ENCODE measurements at places on chromosomes 12 and 14.
A peak's percentile ranks its signal among the peaks of the same experiment; 100 is the strongest.

GRCh38 chr14:60332046-60332399 is 83.0 kb downstream of the PPM1A start:
- no peak for DNase-seq

DNA sequence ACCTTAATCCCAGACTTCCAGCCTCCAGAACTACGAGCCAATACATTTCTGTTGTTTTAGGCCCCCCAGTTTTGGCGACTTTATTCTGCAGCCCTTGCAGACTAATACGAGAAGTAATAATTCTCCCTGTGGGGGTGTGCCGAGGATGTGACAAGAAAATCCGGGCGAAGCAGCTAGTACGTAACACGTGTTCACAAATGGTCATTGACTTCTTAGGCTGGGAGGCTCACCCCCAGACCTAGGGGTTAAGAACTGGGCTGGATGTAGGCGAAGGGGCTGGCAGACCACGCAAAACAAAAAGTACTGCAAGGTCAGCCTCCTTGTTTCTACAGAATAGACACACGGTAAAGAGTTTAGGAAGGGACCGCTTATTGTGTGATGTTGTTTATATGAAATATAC is 69.8 kb upstream of the ESRRB start:
- DNase-seq: no peak

DNA sequence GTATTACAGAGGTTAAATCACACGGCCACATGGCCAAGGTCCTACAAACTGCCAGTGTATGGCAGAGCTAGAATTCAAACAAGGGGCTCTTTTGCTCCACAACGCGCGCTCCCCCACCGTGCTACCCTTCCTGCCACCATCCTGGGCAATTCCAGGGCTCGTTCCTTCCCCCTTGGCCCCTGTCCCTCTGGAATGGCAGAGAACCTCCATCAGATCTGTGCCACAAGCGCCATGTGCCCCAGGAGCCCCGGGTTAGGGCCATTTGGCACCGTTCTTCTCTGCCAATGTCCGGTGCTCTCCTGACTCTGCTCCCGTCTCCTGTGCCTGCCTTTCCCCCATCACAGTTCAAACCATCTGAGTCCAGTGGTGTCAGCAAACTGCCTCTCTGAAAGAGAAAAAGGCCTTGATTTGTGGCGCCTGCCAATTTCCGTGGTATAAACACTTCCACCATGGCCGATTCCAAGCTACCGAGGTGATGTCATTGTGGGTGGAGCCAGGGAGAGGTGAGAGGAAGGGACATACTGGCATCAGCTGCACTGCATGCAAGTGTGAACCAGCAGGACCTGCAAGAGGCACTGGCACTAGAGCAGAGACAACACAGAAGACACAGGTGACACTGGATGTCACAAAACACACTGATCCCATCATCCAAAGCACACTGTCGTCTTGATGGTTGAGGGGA is 163.1 kb downstream of the CALM1 start:
- DNase-seq: no peak

GRCh38 chr14:64636208-64636979 is 67.8 kb upstream of the PLEKHG3 start:
- peak; percentile 68 for DNase-seq

DNA sequence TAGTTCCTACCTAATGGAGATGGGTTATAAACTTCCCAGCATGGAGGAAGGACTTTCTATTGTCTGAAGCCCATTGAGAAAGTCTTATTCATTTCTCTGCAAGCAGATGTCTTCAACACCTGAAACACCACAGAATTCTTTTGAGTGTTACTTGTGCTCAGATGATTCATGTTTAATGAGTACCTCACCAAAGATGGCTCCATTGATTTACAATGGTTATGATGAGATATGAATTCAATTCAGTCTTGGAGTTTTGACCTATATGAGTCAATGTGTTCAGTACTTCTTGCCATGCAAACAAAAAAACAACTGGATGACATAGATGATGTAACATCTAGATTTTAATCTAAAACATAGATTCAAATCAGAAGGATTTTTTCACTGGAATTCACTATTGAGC is 15.4 kb upstream of the PAWR start:
- no peak for DNase-seq
